ENCODE measurements at places on chromosomes 4 and X.

GRCh38 chr4:141027421-141027820 lies 105.8 kb downstream of the RNF150 start:
- H3K4me1 ChIP-seq: peaks cover 22% of the 10 kb centered on the region
- no peak overlapping the region for H3K4me3 ChIP-seq
- no peaks in the 10 kb centered on the region for H3K36me3 ChIP-seq
- H3K27ac ChIP-seq: no peak overlapping the region
- DNase-seq: no peak

DNA sequence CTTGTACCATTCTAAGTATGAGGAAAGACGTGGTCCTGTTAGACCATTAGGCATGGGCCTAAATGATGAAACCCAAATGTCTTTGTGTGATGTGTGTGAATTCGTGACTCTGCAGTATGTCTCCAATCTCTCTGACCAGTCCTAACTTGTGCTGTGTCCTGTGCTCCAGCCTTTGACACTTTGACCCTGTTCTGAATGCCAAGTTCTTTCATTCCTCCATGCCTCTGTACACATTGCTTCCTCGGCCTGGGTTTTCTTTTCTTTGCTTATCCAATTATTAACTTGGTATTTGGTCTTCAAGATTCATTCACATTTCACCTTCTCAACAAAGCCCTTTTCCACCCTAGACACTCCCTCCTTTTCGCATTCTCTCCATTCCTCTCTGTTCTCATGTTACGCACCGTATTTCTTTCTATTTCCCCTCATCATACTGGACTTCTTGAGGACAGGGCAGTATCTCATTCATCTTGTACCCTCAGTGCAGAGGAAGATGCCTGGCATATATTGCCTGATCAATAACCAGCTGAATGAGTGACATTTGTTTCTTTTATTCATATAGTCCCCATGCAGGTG lies 138.7 kb downstream of the F11 start:
- no peaks in the 10 kb centered on the region for H3K4me1 ChIP-seq
- DNase-seq: no peak
- H3K27ac ChIP-seq: no peak overlapping the region
- H3K27me3 ChIP-seq: no peaks in the 10 kb centered on the region
- no peaks in the 10 kb centered on the region for H3K36me3 ChIP-seq
- no peak overlapping the region for H3K4me3 ChIP-seq

- peaks cover 5% of the 10 kb centered on the region for H3K36me3 ChIP-seq
- no peak overlapping the region for H3K4me3 ChIP-seq
- DNase-seq: no peak
- no peaks in the 10 kb centered on the region for H3K27me3 ChIP-seq
These were observed 41.0 kb downstream of the TXLNG start for GRCh38 chrX:16827225-16827624.

GRCh38 chr4:55446578-55446922 lies 50.8 kb downstream of the TMEM165 start:
- DNase-seq: no peak
- H3K4me3 ChIP-seq: no peak overlapping the region
- H3K4me1 ChIP-seq: no peaks in the 10 kb centered on the region

- no peaks in the 10 kb centered on the region for H3K36me3 ChIP-seq
- no peak for DNase-seq
- no peaks in the 10 kb centered on the region for H3K27me3 ChIP-seq
- H3K4me3 ChIP-seq: no peak overlapping the region
- no peaks in the 10 kb centered on the region for H3K4me1 ChIP-seq
- no peak overlapping the region for H3K27ac ChIP-seq
These were observed 23.5 kb downstream of the NDP start for GRCh38 chrX:43949669-43950068.

- no peak overlapping the region for H3K4me3 ChIP-seq
- H3K27ac ChIP-seq: no peak overlapping the region
- no peaks in the 10 kb centered on the region for H3K4me1 ChIP-seq
- H3K27me3 ChIP-seq: no peaks in the 10 kb centered on the region
These were observed 96.0 kb upstream of the ATOH1 start for GRCh38 chr4:93732509-93732908.

GRCh38 chrX:23511793-23512192 lies 155.5 kb upstream of the PRDX4 start:
- DNase-seq: no peak
- H3K27me3 ChIP-seq: no peaks in the 10 kb centered on the region
- no peaks in the 10 kb centered on the region for H3K36me3 ChIP-seq
- no peak overlapping the region for H3K4me3 ChIP-seq

DNA sequence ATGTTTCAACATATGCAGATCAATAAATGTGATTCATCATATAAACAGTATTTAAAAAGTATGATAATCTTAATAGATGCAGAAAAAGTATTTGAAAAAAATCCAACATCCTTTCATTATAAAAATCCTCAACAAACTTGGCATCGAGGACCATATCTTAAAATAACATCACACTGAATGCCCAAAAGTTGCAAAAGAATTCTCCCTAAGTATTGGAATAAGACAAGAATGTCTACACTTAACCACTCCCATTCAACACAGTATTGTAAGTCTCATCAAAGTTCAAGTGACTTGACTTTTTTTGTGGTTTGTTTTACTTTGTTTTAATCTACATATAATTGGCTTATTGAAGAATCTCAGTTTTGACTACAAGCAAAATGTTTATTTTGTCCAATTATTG lies 779.0 kb upstream of the SLIT2 start:
- H3K4me3 ChIP-seq: no peak overlapping the region
- no peaks in the 10 kb centered on the region for H3K36me3 ChIP-seq
- no peaks in the 10 kb centered on the region for H3K27me3 ChIP-seq
- no peak overlapping the region for H3K27ac ChIP-seq

DNA sequence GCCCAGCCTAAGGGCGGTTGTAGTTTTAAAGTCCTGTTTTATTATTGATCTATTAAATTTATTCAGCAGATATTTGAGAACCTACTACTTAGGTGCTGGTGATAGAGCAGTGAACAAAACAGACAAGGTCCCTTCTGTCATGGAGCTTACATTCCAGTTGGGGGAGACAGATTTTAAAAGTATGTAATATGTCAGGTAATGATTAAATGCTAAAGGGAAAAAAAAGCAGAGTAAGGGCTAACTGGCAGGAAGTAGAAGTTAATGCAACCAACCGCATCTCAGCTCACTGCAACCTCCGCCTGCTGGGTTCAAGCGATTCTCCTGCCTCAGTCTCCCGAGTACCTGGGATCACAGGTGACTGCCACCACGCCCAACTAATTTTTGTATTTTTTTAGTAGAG lies 7.8 kb upstream of the MCUB start:
- H3K36me3 ChIP-seq: no peaks in the 10 kb centered on the region
- no peak overlapping the region for H3K4me3 ChIP-seq
- H3K27ac ChIP-seq: no peak overlapping the region
- no peak for DNase-seq

DNA sequence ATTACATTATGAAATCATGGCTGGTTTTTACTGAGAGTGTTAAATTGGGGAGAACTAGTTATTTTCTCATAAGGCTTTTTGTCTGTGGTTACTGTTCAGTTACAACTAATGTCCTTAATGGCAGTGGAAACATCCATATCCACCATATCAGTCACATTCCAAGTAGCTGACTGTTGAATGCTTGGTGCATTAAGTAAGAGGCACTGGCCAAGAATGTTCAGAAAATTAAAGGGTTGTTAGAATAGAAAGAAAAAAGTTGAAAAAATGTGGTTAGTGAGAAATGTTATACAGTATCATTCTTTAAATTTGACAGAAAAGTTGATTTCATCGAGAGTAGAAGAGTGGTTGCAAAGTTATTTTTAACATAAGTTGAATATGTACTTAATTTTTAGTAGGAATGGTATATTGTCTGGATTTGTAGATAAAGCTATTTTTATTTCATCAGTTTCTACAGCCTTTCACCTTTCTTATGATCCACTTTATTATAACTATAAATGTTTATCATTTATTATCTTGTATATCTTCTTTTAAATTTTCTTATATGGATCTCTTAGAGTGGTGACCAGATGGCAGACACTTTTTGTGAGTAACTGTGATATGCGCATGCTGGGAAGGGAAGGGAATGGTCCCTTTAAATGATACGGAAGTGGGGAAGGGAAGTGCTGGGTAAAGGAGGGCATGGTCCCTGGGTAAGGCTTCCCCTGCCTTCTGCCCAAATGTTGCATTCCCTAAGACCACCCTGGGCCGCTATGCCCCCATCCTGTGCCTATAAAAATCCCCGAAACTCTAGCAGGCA lies 2407.1 kb downstream of the ARAP2 start:
- H3K4me3 ChIP-seq: no peak overlapping the region
- no peaks in the 10 kb centered on the region for H3K36me3 ChIP-seq
- H3K27ac ChIP-seq: no peak overlapping the region
- H3K4me1 ChIP-seq: no peaks in the 10 kb centered on the region
- no peak for DNase-seq

- H3K27me3 ChIP-seq: no peaks in the 10 kb centered on the region
- peaks cover 35% of the 10 kb centered on the region for H3K4me1 ChIP-seq
- no peak overlapping the region for H3K27ac ChIP-seq
- H3K4me3 ChIP-seq: no peak overlapping the region
These were observed 1.4 kb upstream of the CORIN start for GRCh38 chr4:47839259-47839658.

DNA sequence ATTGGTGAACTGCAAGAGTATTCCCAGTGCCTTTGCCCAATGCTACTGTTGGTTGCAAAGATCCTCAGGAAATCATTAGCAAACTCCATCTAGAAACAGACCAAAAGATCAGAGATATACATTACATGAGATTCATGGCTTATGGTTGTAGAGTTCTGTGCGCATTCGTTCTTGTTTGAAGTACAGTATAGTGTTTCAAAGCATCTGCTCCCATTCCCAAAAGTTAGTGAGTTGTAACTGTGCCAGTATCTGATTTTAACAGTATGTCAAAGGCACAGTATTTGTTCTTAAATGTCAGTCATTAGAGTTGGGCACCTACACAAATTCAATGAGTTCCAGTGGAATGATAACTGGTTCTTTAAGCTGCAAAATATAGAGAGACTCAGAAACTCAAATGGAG lies 314.7 kb upstream of the ATOH1 start:
- no peaks in the 10 kb centered on the region for H3K36me3 ChIP-seq
- no peak overlapping the region for H3K4me3 ChIP-seq
- no peaks in the 10 kb centered on the region for H3K27me3 ChIP-seq
- H3K27ac ChIP-seq: no peak overlapping the region
- no peak for DNase-seq
- H3K4me1 ChIP-seq: no peaks in the 10 kb centered on the region

- no peak overlapping the region for H3K27ac ChIP-seq
- H3K4me1 ChIP-seq: no peaks in the 10 kb centered on the region
- no peaks in the 10 kb centered on the region for H3K36me3 ChIP-seq
- DNase-seq: no peak
- H3K27me3 ChIP-seq: no peaks in the 10 kb centered on the region
These were observed 28.9 kb upstream of the DSPP start for GRCh38 chr4:87579478-87579877.

GRCh38 chrX:10620121-10620699 lies at the start of gene MID1:
MID1 (minus strand) TSS chrX:10620585; CDS start chrX:10567547, 53,038 bp downstream.
- no peak for DNase-seq
- H3K4me3 ChIP-seq: peak within 1 kb of the TSS; percentile 46
- H3K4me1 ChIP-seq: peaks cover 14% of the 10 kb centered on the region
- H3K27ac ChIP-seq: peak within 1 kb of the TSS; percentile 81

GRCh38 chr4:8133897-8134563 lies 24.6 kb downstream of the ABLIM2 start:
- H3K27ac ChIP-seq: no peak overlapping the region
- H3K27me3 ChIP-seq: no peaks in the 10 kb centered on the region
- no peak for DNase-seq
- no peaks in the 10 kb centered on the region for H3K4me1 ChIP-seq
- H3K36me3 ChIP-seq: no peaks in the 10 kb centered on the region
- H3K4me3 ChIP-seq: no peak overlapping the region

DNA sequence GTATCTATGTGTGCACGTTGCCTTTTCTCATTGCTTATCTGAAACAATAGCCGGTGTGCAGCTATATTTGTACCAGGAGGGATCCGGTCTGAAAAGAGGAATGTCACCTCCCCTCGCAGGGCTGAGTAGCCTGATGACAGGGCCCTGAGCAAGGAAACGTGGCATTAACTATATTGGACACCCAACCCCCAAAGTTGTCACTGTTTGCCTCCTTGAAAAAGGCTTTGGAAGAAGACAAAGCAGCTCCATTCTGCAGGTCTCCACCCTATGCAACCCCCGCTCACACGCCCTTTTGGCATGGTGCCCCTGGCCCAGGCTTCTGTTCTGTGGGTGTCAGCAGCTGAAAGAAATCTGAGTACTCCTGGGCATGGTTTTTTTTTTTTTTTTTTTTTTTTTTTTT lies 8.2 kb downstream of the PRRG3 start:
- no peak overlapping the region for H3K4me3 ChIP-seq
- no peaks in the 10 kb centered on the region for H3K36me3 ChIP-seq
- H3K27me3 ChIP-seq: no peaks in the 10 kb centered on the region
- DNase-seq: no peak

GRCh38 chr4:84578540-84579402 lies 4.2 kb upstream of the CDS1 start:
- H3K27ac ChIP-seq: no peak overlapping the region
- no peaks in the 10 kb centered on the region for H3K27me3 ChIP-seq
- peaks cover 15% of the 10 kb centered on the region for H3K4me1 ChIP-seq
- no peak for DNase-seq
